ENCODE measurements at places on chromosomes 12 and 14.

GRCh38 chr12:54393743-54394142 is 9.2 kb upstream of the ZNF385A start:
- no peak for DNase-seq

GRCh38 chr14:63982629-63983028 is 129.8 kb downstream of the SYNE2 start:
- DNase-seq: no peak

DNA sequence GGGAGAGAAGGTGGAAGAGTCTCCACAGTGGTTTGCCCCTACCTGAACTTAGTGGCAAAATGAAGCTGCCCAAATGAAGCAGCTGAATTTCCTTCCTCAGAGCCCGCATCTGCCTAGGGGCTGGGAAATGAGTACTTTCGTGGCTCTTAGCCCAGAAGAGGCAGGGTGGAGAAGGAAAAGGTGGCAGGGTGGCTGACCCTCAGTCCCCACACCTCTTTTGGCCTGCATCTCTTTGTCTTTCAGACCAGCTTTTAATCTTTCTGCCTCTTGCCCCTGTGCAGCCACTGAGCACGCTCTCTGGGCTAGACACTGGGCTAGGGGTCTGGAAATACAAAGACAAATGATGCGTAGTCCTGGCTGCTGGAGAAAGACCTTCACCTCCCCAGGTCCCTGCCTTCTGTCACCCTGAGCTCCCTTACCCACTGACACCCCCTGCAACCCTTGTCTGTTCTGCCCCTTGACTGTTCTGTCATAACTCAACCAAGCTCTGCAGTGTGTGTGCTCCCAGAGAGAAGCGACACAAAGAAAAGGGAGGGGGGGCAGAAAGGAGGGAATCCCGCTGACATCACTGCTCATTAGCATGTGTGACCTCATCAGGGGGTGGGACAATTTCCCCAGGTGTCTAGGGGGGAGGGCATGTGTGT is 371 bp upstream of the REM2 start:
- no peak for DNase-seq

DNA sequence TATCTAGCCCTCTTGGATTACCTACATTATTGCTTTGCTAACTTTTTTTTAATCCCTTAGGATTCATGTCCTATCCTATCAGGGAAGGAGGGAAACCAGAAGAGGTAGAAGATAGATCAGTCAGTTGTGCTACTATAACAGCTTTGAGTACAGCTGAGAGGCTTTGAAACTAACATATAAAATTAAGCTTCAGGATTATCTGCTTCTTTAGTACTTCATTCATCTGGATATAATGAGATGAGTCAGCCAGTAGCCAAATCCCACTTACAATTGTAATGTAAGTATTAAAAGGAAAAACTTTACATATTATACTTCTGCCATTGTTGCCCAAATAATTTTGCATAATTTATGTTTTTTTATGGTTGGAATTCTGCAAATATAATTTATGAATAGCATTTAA is 33.4 kb upstream of the ANO6 start:
- DNase-seq: no peak

GRCh38 chr12:118946256-118946655 is 35.1 kb upstream of the SRRM4 start:
- DNase-seq: no peak

GRCh38 chr12:91418221-91419090 is 235.8 kb upstream of the DCN start:
- DNase-seq: no peak

DNA sequence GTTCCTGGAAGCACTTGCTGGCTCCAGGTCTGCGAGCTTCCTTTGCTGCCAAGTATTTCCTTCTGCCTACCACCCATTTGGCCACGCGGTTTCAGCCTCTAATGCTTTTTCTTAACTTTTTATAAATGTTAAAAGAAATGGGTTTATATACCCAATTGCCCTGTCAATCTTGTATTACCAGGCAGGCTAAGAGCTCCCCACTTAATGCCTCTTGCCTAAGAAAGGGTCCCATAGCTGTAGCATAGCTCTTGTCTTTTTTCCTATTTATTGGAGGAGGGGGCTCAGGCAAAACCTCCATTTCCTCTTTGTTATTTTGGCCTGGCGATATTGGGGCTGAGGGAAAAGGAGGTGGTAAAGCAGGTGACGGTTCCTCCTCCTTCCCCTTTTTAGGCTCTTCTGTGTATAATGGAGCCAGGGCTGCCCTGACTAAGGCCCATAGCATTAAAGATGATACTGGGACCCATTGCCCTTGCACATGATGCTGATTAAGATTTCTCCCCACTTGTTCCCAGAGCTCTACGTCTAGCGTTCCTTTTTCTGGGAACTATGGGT is 21.6 kb upstream of the BLTP3B start:
- no peak for DNase-seq

DNA sequence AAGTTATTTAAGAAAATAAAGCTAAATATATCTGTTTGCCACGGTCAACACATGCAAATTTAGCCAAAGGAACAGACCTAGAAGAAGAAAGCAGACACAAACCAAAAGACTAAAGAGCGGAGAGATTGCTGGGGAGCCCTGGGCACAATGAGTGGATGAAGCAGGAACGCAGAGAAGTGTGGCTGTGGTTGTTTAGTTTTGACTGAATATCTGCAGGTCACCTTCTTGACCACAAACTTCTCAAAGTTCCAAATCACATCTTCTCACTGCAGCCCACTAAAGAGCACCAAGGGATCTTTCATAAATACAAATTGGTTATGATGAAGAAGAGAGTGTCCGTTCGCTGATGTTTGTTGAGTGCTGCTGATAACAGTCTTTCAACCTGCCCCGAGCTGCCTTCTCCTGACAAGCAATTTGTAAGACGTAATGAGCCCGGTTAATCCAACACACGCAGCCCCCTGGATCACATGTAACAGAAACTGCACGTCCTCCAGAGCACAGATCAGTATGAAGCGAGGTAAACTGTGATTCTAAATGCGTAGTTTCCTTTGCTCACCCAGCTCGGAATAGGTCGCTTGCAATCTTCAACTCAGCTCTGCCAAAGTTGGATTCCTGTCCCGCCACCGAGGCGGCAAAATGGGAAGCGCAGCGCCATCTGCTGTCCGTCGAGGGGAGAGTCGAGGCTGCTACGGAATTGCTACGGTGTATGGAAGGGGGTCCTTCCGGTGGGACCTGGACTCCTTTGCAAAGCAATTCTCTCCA is 120.8 kb downstream of the GXYLT1 start:
- DNase-seq: peak; percentile 86

- no peak for DNase-seq
Observed at GRCh38 chr12:132474237-132474741, 15.7 kb upstream of the FBRSL1 start.

GRCh38 chr12:66885115-66885875 is 206.4 kb upstream of the GRIP1 start:
- no peak for DNase-seq

DNA sequence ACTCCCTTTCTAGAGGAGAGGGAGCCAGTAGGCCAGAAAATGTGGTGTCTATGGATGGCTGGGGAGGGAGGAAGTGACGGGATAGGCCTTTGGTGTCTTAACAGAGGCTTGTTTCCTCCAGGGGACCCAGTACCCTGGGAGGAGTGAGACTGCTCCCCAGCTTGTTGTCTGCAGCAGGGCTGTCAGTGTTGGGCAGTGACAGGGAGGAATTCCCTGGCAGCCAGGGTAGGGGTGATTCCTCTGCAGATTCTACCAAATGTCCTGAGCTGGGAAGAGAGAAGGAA is 64.0 kb downstream of the GALNT16 start:
- no peak for DNase-seq

DNA sequence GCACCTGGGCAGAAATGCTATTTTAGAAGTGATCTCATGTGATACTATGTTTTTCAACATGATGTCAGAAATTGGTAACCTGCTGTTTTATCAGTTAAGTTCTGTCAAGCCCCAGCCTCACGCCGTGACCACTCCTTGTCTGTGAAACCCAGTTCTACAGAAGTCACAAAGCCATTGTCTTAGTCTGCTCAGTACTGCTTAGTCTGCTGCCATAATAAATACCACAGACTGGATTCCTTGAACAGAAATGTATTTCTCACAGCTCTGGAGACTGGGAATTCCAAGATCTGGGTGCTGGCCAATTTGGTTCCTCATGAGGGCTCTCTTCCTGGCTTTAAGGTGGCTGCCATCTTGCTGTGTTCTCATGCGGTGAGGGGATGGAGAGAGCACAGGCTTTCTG is 176.9 kb downstream of the PRKCH start:
- DNase-seq: no peak

DNA sequence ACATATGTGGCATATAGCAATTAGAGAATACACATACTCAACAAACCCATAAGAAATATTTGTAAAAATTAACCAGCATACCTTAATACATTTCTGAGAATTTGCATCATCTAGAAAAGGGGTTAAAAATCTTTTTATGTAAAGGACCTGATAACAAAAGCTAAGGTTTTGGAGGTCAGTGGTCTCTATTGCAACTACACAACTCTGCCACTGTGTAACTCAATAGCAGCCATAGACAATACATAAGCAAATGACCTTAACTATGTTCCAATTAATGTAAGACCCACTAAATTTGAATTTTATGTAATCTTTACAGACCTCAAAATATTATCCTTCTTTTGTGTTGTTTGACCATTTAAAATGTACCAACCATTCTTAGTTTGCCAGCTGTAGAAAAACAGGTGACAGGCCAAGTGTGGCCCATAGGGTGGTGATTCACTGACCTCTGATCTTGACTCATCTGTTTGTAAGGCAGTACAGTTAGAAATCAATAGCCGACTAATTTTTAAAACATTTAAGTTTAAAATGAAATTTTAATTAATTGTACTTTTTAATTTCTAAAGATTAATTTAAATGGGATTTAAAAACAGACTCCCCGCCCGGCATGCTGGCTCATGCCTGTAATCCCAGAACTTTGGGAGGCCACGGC is 7.4 kb upstream of the EPS8 start:
- DNase-seq: no peak
